ENCODE measurements at places on chromosomes 12 and 14.

GRCh38 chr14:50451854-50452253 is 55.2 kb upstream of the CDKL1 start:
- no peak for DNase-seq

GRCh38 chr12:18479256-18479655 is 217.9 kb downstream of the PIK3C2G start:
- DNase-seq = no peak

DNA sequence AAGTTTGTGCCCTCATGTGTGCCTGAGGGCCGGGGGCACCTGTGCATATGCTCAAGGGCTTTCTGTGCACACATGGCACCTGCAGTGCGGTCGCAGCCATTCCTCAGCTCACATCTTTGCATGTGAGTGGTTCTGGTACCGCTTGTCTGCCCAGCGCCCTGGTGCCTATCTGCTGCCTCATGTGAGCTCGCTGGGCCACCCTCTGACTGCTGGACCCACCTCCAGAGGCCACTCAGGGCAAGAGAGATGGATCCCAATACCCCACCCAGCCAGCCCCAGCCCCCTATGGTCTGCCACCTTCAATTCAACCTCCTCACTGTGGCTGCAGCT is 5.4 kb upstream of the AMN start:
- no peak for DNase-seq

- DNase-seq = no peak
These were observed 328.6 kb upstream of the FKBP4 start for GRCh38 chr12:2466211-2466610.

DNA sequence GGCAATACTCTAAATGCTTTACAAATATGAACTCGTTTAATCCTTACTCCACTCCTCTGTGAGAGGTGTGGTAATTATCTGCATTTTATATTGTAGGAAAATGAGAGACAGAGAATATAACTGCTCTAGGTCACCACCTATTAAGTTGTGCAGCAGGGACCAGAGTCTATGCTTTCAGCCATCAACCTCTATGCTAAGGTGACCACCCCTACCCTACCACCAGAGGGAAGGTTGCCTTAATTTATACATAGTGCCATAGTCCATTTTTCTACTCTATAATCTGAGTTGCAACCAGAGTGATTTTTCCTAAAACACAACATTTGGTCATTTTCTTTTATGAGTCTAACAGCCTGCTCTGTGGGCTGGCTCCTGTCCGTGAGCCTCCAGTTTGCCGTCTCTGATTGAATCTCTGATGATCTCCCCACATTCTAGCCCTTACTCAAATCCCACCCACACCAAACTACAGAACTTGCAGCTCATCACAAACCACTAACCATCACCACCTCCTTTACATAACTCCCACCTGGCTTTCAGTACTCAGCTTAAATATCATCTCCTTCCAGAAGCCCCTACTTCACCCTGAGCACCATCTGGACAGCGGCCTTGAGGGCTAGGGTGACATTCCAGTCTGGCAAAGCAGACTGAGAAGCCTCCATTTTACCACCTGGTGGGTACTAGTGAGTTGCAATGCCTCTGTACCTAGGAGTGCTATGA is 126.6 kb downstream of the PPM1H start:
- no peak for DNase-seq

GRCh38 chr12:5745251-5745888 is 199.7 kb downstream of the ANO2 start:
- DNase-seq = no peak

DNA sequence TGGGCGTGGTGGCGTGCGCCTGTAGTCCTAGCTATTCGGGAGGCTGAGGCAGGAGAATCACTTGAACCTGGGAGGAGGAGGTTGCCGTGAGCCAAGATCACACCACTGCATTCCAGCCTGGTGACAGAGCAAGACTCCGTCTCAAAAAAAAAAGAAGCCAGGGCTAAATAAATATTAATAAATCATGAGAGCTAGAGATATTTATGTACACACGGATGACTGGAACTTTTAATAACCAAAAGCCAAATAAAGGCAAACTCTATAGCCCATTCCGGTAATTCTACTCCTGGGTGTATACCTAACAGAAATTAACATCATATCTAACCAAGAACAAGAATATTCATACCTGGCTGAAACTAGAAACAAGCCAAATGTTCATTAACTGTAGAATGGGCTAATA is 7.7 kb upstream of the TRAFD1 start:
- DNase-seq = no peak
